ENCODE measurements at places on chromosomes 6 and 20.

DNA sequence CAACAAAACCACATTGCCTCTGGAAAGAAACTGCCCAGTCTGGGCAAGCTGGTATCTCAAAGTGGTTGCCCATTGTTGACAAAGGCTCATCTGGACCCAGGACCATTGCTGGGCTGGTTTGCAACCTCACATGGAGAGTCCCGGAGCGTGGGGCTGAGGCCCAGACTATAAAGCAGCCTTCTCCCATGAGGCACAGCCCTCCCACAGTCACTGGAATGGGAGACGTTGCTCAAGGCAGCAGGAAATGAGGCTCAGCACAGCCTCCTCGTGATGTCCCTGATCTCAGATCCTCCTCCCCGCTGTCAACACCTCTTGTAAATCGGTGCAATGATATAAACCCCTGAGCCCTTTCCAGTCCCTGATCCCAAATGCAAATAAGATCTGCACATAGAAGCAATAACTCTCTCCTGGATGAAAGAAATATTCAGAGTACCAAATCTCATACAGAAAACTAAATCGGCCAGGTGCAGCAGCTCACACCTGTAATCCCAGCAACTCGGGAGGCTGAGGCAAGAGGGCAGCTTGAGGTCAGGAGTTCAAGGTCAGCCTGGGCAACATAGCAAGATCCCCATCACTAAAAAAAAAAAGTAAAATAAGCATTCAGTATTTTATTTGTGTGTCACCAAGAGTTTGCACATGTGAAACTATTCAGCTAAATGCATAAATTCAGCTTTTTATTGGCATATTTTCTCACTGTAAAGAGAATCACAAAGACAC lies 103.0 kb upstream of the RREB1 start:
- peak; percentile 59 for DNase-seq

- DNase-seq: peak; percentile 54
Observed at GRCh38 chr6:55449225-55449624, 122.0 kb downstream of the GFRAL start.

GRCh38 chr6:20154753-20155152 lies 57.5 kb downstream of the MBOAT1 start:
- no peak for DNase-seq

GRCh38 chr6:38396209-38396608 lies 243.5 kb downstream of the BTBD9 start:
- DNase-seq: no peak
